Amniotic epithelial cell (primary cell): ENCODE measurements at places on chromosomes 4 and X.

- peak; percentile 54 for DNase-seq
These were observed 2.2 kb upstream of the SEPTIN11 start for GRCh38 chr4:76947369-76947768.

DNA sequence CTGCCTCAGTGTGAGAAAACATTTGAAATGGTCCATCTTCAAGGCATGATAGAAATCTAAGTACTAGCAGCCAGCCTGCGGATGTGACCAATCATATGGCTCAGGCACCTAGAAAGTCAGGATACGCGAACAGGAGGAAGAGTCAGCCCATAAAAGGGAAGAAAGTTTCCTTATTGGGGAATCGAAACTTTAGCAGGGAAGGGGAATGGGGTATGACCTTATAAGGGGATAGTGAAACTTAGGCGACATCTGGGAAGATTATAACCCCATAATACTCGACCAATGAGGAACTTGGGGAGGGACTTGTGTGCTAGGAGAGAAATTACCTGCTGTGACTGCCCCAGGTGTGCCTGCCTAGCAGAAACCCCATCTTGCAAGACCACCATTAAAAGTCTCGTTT is 26.2 kb upstream of the PYURF start:
- DNase-seq: no peak

- DNase-seq: no peak
These were observed 23.3 kb upstream of the TMEM255A start for GRCh38 chrX:120334603-120335002.

DNA sequence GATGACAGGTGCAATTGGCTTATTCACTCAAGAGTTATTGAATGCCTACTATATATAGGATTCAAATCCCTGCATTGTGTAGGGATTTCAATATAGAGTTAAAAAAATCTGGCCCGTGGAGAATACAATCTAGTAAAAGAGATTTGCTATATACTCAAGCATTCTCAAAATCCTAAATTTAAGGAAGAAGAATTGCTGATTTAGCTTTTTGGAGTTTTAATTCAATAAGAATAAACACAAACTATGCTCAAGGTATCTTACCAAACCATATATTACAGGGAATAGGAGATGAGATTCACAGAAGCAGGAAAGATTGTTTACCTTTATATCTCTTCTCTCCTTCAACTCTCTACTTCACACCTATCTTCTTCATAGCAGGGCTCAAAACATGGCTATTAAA is 476.8 kb downstream of the PACRGL start:
- DNase-seq: no peak

- peak; percentile 57 for DNase-seq
These were observed 47.0 kb upstream of the SCOC start for GRCh38 chr4:140326395-140326993.

- no peak for DNase-seq
These were observed 54.4 kb upstream of the USP26 start for GRCh38 chrX:133151336-133151735.

- DNase-seq: no peak
These were observed 485.5 kb downstream of the NAF1 start for GRCh38 chr4:162681212-162681611.

GRCh38 chr4:165152527-165152926 is 39.9 kb upstream of the TMEM192 start:
- DNase-seq: peak; percentile 89

DNA sequence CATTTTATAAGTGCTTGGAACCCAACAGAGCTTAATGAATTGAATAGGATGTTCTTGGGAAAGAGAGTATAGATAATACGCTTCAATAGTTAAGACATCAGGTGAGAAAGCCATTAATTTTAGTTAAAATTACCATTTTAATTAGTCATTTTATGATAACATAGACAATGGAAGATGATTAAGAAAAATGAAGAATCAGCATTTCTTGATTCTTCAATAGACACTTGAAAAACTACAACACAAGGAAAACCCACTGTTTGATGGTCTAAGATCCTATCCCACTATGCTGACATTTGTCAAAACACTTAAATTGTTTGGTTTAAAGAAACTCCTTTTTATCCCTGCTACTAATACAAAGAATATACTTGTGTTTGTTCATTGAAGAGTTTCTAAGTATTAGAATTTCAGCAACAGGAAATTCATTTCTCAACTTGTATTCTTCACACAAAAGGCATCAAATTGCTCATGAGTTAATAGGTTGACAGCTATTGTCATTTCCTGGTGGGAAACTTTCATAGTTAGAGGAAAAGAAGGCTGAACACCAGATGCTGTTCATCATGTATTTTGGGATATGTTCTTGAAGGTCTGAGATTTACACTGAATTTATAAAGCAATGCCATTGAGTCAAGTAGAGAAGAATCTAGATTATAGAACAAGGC is 9.6 kb upstream of the CXCL2 start:
- DNase-seq: no peak

GRCh38 chr4:83974111-83974780 is 438.3 kb downstream of the GPAT3 start:
- no peak for DNase-seq

DNA sequence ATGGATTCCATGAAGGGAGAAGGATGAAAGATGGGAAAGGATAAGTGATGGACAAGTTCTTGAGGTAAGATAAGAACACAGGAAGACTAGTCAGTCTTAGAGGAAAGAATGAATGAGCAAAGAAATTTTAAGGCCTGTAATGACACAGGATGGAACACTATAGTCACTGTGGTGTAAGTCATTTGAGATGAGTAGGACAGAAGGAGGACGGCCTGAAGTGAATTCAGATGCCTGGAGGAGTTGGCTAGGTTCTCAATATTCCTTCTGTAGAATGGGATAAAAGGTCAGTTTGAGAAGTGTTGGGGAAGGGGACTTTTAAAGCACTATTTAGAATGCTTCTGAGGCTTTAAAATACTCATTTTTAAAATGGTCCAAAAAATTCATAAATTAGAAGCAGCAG is 3.9 kb downstream of the MSMO1 start:
- DNase-seq: no peak

DNA sequence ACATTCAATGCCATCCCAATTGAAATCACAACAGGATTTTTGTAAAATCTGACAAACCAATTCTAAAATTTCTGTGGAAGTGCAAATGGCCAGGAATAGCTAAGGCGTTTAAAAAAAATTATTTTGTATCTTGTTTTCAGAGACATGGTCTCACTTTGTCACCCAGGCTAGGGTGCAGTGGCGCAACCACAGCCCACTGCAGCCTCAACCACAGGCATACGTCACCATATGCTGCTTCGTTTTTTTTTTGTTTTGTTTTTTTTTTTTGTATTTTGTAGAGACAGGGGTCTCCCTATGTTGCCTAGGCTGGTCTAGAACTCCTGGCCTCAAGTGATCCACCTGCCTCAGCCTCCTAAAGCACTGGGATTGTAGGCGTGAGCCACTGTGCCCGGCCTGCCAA is 24.5 kb downstream of the ZNF41 start:
- DNase-seq: no peak

- no peak for DNase-seq
These were observed 555.9 kb downstream of the PDHA2 start for GRCh38 chr4:96395747-96396146.
